ENCODE measurements at places on chromosomes 16 and 17.

DNA sequence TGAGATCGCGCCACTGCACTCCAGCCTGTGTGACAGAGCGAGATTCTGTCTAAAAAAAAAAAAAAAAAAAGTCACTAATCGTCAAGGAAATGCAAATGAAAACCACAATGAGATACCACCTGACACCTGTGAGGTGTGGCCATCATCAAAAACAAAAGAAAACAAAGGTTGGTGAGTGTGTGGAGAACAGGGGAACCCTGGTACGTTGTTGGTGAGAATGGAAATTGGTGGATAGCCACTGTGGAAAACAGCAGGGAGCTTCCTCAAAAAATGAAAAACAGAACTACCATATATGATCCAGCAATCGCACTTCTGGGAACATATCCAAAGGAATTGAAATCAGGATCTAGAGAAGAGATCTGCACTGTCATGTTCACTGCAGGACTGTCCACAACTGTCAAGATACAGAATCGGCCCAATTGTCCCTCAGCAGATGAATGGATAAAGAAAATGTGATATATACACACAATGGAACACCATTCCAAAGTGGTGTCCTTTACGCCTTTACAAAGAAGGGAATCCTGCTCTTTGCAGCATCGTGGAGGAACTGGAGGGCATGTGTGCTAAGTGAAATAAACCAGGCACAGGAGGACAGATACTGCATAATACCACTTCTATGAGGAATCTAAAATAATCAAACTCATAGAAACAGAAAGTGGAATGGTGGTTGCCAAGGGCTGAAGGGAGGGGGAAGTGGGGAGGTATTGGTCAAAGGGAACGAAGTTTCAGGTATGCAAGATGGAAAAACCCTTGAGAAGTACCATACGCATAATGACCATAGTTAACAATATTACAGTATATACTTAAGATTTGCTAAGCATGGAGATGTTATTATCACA lies 63.5 kb upstream of the PLCG2 start:
- no peak for DNase-seq

DNA sequence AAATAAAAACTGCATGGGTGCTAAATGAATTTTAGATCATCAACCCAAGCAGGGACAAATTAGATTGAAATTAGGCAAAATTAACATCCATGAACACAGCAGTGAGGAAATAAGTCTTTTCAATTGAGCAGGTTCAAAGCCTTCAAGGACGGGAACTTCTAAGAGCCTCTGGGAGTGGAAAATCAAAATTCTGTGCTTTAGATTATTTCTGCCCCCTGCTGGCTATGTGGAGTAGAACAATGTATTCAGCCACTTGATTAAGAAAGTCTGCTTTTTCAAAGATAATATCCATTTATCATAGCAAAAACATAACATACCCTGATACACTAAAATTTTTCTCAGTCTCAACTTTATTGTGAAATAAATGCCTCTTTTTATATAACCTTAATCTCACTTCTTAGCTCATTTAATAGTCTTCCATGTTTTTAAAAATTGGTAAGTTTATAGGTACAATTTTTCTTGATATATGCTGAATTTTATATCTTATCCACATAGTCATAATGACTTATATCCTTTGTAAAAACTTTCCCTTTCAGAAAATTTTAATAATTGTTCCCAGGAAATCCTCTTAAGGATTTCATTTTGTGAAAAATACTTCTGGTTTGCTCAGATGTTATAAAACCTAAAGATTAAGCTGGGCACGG lies 28.1 kb upstream of the NOL11 start:
- DNase-seq, result peak; percentile 84

GRCh38 chr17:81371910-81372760 lies 23.1 kb upstream of the BAHCC1 start:
- DNase-seq, result peak; percentile 96

GRCh38 chr17:8643855-8644506 lies 13.5 kb upstream of the MYH10 start:
- no peak for DNase-seq

DNA sequence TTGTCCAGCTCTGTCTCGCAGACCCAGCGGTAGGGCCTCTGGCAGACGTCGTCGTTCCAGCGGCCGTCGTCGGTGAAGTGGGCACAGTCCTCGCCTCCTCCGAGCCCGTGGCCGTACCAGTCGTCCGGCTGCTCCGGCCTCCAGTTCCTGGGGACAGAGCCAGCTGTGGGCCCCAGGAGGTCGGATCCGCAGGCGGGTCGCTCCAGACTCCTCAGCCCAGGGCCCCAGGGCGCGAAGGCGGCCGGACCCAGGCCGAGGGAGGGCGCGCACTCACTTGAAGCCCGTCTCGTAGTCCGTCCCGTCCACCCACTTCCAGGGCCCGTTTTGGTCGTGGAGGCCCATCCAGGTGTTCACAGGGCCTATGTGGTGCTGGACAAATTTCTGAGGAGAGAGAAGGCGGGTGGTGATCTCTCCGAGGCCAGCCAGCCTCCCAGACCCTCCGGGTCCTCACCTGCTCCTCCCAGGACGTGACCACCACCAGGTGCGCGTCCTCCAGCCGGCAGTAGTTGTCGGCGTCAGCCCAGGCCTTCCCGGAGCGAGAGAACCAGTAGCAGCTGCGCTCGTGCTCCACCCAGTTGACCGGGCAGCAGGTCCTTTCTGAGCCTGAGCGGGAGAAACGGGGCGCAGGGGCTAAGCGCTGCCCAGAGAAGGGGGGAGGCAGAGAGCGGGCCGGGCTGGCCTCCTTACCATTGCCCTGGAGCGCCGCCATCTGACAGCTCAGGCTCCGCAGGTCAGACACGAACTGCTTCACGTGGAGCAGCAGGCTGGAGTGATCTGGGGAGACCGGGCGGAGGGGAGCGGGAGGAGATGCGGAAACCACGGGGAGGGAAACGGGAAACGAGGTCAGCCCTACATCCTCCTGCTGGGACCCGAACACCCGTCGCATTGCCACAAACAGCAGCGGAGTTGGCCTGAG lies 5.2 kb downstream of the ASGR1 start:
- DNase-seq, result peak; percentile 90

DNA sequence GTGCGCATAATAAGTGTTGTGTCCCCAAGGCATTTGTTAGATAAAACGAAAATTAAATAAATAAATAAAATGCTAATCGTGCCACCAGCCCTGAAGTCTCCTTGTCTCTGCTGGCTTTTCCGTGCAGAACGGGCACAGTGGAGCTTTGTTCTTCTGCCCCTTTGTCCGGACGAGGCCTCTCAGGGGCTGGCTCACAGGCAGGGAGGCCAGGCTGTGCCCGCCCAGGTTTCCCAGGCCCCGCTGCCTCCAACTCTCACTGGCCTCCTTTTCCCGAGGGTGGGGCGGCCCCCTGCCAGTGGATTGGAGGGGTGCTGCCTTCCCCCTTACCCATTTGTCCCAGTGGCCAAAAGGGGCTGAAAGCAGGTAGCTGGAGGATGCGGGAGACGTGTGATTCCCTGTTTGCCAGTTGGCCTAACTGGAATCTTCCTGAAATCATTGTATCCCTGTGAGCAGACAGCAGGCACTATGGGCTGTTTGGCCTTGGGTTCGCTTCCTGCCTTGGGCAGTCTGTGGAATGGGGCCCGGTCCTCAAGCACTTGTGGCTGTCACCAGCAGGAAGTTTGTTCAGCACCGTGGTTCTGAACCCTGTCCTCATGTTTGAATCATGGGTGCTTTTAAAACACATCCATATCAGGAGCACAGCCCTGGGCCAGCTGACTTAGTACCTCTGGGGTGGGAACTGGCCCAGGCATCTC lies 64.4 kb downstream of the KSR1 start:
- no peak for DNase-seq

GRCh38 chr17:48613862-48614694 lies 1.0 kb downstream of the HOXB8 start:
- DNase-seq, result no peak

- no peak for DNase-seq
These were observed 4.2 kb upstream of the CORO7 start for GRCh38 chr16:4420505-4421105.

GRCh38 chr17:39200957-39201510 lies 951 bp downstream of the RPL19 start:
- DNase-seq, result no peak

- DNase-seq, result peak; percentile 87
These were observed 20.1 kb upstream of the TAOK1 start for GRCh38 chr17:29369831-29370735.

- no peak for DNase-seq
These were observed 3.3 kb upstream of the EFNB3 start for GRCh38 chr17:7701681-7702080.

DNA sequence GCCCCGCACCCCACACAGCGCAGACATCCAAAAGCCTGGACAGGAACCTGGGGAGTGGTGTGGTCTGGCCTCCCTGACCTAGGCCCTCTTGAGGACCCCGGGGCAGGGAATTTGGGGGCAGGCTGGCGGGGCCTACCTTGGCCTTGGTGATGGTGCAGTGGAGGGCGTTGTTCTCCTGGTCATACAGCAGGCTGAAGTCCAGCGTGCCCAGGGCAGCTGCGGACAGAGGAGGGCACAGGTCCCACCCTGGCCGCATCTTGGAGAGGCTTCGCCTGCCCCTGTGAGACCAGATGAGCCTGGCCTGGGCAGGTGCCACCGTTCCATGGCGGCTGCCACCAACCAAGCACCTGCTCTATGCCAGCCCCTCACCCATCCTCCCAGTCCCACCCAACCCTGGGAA lies 9.0 kb downstream of the DOC2B start:
- no peak for DNase-seq

DNA sequence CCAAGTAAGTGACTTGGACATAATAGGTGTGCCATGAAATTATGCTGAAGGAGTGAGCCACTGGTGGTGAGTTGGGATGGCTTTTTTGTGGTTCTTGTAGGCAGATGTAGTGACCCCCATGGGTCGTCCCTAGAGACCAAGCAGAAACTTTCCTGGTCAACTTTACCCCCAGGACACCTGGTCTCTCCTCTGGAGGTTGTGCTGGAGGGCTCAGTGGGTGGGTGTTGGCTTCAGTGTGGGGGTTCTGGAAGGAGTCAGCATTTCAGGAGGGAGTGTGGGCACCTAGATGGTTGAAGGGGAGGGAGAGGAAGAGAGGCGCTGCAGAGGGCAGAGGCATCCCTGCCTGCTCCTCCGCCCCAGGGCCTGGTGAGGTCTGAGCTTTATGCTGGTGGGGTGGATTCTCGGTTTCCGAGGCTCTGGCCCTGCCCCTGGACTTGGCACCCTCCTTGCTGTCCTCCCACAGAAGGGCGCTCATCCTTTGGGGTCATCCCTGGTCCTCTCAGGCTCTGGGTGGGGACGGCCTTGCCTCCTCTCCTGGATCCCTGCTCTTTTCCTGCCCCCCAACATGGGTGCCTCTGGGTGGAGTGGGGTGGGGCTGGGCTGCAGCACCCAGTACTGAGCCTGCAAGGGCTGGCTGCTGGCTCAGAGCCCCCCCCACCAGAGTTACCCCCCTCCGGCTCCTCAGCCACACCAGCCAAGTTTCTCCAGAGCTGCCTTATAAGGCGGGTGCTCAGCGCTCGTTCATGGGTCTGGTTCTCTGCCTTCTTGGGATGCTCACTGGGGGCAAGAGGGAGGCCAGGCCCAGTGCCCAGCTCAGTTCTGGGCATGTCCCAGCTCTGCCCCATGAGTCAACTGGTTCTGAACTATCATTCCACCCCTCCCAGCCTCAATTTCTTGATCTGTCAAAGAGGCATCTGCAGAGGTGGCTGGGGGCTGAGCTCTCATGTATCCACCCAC lies 266.8 kb downstream of the SEC14L1 start:
- peak; percentile 73 for DNase-seq

GRCh38 chr17:3782751-3783150 lies 18.2 kb downstream of the ITGAE start:
- no peak for DNase-seq

- DNase-seq, result no peak
These were observed 42.9 kb downstream of the HAPSTR1 start for GRCh38 chr16:9134306-9134705.

GRCh38 chr16:57508035-57508425 lies 21.7 kb upstream of the DOK4 start:
- peak; percentile 76 for DNase-seq

DNA sequence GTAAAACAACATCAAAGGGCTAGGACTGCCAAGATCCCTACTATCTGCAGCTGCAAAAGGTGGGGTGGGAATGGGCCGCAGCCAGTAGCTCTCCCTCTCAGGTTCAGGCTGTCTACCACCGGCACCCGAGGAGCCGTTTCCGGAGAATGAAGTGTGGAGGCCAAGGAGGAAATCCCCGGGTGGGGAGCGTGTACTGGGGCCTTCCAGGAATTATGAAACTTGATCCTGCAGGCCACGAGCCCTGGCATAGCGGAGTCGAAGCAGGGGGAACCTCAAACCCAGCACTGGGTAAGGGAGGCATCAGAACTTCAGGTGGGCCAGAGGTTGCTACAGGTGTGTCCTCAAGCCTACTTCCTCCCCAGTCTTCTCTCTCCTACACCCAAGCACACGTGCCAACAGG lies 5.1 kb downstream of the INPP5K start:
- peak; percentile 74 for DNase-seq

- DNase-seq, result no peak
These were observed 410.7 kb upstream of the GOT2 start for GRCh38 chr16:59144841-59145240.

DNA sequence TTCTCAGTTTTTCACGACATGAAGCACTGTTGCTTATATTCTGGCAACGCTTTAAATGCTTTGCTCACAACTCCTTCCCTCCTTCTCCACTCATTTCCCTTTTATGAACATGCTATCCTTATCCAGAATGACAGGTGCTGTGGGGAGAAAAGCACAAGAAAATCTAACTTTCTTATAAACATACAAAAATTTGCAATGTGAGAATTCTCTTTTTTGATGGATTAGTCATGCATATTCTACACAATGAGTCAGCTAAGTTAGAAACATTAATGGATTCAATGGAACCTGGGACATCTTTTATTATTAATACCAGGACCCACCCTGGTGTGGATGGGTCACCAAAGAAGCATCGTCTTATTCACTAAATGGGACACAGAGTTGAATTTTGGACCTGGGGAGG lies 234.6 kb upstream of the CDH5 start:
- peak; percentile 82 for DNase-seq

- DNase-seq, result peak; percentile 94
These were observed 27.1 kb upstream of the CRYBA1 start for GRCh38 chr17:29219378-29220047.

DNA sequence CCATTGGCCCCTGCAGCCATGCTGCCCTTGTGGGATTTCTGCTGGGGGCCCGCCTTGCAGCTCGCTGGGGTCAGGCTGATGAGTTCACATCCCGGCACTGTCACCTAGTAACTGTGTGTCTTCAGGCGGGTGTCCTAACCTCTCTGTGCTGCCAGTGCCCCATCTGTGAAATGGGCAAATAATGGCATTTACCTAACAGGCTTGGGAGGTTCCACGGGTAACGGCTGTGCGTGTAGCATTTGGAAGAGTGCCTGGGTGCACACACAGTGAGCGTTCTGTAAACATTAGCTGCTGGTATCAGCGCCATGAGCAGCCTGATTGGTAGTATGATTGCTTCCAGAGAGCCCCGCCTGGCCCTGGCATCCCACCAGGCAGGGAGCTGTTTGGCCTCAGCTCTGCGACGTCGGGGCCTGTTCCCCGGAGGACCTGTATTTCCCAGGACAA lies 167.3 kb upstream of the GSE1 start:
- DNase-seq, result no peak

DNA sequence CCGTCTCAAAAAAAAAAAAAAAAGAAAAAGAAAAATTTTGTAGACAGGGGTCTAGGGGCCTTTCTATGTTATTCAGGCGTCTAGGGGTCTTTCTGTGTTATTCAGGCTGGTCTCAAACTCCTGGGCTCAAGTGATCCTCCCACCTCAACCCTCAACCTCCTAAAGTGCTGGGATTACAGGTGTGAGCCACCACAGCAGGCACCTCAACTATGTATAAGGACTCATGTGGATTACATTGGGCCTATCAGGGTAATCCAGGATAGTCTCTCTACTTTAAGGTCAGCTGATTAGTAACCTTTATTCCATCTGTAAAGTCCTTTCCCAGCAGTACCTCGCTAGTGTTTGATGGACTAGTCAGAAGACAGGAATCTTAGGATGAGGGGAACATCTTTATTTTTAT lies 22.4 kb downstream of the TADA2A start:
- DNase-seq, result no peak
